ENCODE measurements at places on chromosomes 12 and 14.
A peak's percentile ranks its signal among the peaks of the same experiment; 100 is the strongest.

DNA sequence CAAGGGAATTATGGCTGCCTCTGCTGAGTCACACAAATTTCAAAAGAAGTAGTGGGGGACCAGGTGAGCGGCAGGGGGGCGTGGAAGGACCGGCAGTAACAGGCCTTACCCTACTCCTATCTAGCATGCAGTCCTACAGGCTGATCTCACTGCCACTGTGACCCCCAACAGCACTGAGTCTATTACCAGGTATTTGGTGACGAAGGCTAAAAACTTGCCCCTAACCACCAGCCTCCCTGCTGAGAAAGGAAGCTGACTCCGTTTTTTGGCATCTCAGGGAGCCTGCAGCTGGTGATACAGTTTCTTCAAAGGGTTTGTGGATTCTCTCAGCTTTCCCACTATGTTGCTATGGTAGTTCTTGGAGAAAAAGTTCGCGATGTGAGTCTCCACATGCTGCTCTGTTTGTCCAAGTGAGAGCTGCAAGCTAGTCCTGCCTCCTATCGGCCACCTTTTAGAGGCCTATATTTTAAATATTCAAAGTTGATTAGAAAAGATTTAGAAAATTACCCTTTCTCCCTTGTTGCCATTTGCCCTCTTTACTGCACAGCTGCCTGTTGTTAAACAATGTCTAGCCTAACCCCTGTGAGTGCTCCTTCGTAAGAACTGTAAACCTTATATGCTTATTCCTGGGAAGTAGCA, 57.1 kb upstream of the SLCO1B1 start:
- no peak for DNase-seq

GRCh38 chr14:50383618-50384225, 13.0 kb downstream of the CDKL1 start:
- DNase-seq = peak; percentile 30

- no peak for DNase-seq
These were observed 54.0 kb downstream of the NCOR2 start for GRCh38 chr12:124513297-124513867.

DNA sequence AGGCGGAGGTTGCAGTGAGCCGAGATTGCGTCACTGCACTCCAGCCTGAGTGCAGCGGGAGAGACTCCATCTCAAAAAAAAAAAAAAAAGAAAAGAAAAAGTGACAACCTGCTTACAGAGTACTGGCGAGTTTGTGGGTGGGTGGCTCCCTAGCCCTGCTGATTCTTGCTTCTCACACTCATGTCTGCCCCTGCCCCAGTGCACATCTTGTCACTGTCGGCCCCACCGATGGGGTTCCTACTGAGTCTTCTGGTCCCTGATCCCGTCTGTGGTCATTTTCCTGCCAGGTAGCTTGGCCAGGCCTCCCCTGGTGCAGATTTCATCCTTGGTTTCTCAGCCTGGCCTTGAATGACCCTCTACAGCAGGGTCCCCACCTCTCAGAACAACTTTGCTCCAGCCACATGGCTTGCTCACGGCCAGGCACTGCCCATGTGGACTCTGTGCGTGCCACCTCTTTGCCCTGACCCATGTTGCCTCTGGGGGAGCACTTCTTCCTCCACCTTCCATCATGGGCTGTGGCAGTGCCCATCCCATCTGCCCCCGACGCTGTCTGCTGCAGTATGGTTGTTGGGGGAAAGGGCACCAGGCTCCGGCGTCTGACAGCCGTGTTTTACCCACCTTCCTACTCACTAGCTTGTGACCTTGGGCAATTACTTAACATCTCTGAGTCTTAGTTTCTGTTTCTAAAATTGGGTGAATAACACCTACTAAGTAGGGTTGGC, 2.1 kb upstream of the PTPN6 start:
- DNase-seq = no peak

DNA sequence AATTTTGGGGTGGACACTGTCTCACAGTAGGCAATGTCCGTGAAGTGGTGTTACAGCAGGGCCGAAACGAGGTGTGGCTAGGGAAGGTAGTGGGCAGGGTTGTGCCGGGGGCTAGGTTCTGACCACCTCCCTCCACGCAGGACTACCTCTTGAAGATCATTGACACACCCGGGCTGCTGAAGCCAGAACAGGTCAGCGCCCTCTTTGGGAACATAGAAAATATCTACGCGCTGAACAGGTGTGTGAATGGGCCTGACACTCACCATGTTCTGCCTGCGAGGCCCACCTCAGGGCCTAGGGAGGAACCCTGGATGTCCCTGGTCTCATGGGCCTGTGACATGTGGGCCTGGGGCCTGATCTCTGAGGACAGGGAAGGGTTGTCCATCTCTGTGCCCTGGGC, 24.6 kb downstream of the PLEKHG3 start:
- no peak for DNase-seq

- DNase-seq = peak; percentile 62
These were observed 42.9 kb downstream of the TRIP11 start for GRCh38 chr14:91996948-91997371.

DNA sequence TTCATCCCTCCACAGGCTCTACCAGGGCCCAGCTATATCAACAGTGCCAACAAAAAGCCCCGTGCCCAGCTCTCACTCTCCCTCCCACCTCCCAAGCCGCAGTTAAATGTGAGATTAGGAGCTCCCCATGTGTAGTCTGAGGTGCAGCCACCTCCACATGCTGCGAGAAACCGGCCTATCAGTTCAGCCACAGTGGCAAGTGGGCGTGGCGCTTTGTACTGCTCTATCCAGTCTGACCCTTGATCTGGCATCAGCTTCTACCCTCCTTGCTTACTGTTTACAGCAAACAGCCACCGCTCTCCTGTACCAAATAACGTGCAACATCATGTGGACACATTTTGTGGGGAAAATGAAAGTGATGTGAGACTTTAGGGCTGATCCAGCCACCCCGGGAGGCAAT, 1.7 kb downstream of the PLEK2 start:
- DNase-seq = no peak

DNA sequence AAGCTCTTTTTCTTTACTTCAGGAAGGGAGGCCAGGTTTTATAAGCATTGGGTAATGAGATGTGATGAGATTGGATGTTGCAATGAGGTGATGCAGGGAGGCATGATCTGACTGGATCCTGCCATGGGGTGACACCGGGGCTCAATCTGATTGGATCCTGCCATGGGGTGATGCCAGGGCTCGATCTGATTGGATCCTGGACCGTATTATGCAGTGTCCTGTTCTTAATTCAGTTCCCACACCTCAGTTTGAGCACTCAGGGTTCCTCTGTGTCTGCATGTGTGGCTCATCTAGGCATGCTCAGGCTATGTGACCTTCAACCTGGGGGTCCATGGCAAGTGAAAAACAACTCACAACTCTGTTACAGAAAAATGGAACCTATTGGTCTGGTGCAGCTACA, 166.4 kb downstream of the SLC15A4 start:
- DNase-seq = no peak

- no peak for DNase-seq
These were observed 147.5 kb upstream of the AVPR1A start for GRCh38 chr12:63298386-63298930.

DNA sequence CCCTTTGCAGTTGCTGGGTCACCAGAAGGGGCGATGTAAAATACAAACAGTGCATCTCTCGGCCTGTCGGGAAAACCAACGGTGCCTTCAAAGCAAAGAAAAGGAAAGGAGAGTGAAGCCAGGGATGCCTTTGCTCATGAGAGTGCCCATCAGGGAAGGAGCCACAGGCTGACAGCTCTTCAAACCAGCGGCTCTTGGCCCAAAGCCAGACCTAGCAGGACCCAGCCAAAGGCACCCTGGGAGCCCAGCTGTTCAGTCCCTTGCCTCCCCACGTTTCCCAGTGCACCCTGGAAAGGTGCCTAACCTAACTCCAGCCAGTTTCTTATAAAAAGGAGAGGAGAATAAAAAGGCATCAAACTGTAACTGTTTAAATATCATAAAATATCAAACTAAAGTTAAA, 29.2 kb downstream of the PRMT8 start:
- DNase-seq = peak; percentile 88

- DNase-seq = peak; percentile 83
These were observed 41.2 kb downstream of the DGLUCY start for GRCh38 chr14:91154851-91155625.

DNA sequence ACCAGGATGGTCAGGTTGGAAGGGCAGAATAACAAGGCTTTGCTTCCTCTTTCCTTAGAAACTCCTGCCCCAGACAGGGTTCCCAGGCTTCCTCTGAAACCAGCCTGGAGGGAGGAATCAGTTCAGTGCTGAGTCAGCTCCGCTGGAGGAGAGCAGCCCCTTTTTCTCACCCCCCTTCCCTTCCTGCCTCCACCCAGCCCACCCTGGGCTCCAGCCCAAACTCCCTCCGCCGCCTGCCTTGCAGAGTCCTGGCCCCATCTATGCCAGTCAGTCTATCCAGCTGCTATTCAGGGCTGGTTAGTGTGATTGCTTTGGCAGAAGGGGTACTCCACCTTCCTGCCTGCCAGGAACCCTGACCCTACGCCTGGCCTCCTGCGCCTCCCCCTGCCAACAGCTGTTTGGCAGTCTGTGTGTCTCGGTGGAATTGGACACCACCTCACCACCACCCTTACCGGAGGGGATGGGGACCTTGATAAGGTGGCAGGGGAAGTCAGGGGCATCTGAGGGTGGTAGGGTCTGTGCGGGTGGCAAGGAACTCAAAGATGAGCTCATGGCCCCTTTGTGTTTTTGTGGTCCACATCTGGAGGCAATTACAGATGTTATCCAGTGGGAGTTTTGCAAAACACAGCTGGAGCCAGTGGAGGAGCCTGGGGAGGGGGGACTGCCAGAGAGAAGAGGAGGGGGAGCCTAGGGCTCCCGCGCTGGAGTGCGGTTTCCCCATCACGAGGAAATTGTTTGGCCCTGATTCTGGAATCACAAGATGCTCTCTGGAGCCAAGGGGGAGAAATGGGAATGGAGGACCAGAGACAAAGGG, 12.2 kb downstream of the MMP14 start:
- peak; percentile 25 for DNase-seq

DNA sequence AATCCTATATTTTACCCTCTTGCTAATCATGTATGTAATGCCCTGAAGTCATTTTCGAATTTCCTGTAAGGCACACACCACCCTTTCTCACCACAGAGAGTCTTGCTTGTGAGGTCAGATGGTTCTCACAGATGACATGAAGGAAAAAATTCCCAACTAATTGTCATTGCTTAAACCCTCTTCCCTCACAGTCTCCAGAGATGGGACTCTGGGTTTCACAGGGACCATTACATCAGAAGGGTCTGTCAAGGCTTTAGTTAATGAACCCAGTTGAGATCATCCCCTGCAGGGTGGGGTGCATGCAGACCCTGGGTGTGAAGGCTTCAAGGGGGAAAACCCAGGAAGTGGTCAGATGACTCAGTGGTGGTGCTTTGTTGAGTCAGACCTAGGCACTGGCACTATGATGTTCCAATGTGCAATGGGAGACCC, 229.6 kb downstream of the BCAT1 start:
- no peak for DNase-seq

GRCh38 chr14:59299731-59300130, 111.3 kb downstream of the DAAM1 start:
- DNase-seq = no peak

DNA sequence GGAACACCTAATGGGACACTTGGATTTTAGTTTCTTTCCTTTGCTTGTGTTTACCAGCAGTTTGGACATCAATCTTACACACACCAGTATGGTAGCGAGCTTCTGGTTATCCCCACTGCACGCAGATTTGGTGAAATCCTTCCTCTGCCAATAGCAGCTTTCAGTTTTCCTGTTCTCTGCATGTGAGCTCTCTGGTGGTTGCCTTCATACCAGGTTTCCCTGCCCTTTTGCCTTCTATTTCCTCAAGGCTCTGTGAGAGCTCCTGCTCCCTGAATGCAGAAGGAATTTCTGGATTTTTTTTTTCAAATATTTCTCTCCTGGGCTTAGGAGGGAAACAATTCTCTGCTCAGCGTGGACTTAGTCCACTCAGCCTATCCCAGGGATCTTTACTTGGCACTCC, 93.0 kb upstream of the CCDC91 start:
- no peak for DNase-seq

DNA sequence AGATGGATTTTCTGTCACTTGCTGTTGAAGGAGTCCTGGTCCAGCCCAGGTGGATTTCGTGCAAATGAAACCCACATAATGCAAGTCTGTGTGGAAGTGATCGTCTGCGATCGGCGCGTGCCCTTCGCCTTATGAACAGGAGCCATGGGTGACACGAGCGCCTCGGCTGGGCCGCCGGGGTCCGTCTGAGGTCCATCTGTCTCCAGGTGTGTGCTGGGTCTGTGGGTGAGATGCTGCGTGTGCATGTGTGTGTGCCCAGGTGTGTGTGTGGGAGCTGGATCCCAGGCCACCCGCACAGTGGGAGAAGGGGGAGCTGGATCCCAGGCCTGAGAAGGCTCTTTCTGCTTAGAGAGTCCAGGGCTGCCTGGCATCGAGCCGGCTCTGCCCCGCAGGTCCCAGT, 53.8 kb downstream of the GALNT9 start:
- no peak for DNase-seq

GRCh38 chr14:105436891-105437722, 17.5 kb downstream of the MTA1 start:
- DNase-seq = no peak

DNA sequence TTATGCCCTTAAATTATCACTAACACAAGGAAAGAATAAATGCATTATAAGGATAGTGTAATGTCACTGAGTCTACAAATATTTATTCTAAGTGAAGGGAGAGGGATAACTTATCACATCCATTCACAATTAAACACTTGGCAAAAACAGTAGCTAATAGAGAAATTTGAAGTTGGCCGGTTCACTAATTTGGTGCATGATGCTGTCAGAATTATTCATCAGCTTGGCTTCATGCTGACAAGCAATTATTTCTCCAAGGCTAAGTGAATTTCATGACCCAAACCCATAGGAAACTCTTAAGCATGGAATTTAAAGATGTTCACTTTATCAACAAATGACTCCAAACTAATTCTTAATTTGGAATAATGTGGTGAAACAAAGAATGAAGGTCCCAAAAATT, 25.0 kb upstream of the NR1H4 start:
- no peak for DNase-seq

GRCh38 chr12:94874518-94875302, 128.8 kb downstream of the NDUFA12 start:
- no peak for DNase-seq

DNA sequence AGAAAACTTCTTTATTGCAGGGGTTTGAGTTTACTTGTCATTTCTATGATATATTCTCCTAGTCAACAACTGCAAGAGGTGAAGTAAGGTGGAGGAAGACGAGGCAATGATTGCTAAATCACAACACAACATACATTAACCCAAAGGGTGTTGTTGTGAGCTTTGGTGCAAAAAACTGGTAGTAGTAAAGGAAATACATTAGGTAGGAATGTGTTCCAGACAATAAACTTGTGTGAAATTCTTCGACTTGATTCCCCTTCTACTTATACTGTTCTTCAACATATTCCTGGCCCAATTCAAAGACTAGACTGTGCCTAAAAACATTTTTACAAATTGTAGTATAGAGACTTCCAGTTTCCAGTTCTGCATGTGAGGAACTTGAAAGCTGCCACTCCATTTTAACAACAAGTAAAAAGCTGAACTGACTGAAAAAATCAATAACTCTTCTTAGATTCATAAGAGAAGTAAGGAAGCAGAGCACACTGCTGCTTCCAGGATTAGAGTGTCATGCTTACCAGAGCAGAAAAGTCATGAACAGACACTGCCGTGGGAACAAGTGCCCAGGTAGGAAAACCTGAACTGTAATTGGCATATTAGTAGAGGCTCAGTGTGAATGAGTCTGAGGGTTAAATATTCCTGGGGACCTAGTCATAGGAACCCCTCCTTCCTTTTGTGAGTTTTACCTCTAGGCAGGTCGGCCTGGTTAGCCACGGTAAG, 22.2 kb downstream of the COX8C start:
- DNase-seq = no peak

- no peak for DNase-seq
These were observed 65.7 kb downstream of the TMX1 start for GRCh38 chr14:51305751-51306150.
